ENCODE measurements at places on chromosomes 5 and 9.

GRCh38 chr9:1456301-1457024, 406.3 kb downstream of the DMRT2 start:
- no peak for DNase-seq

- no peak for DNase-seq
Measured at GRCh38 chr5:5826911-5827310, 404.4 kb downstream of the ICE1 start.

- DNase-seq: no peak
Measured at GRCh38 chr5:68418201-68418600, 202.6 kb downstream of the PIK3R1 start.

- no peak for DNase-seq
Measured at GRCh38 chr5:180799194-180799593, 3.4 kb downstream of the MGAT1 start.

DNA sequence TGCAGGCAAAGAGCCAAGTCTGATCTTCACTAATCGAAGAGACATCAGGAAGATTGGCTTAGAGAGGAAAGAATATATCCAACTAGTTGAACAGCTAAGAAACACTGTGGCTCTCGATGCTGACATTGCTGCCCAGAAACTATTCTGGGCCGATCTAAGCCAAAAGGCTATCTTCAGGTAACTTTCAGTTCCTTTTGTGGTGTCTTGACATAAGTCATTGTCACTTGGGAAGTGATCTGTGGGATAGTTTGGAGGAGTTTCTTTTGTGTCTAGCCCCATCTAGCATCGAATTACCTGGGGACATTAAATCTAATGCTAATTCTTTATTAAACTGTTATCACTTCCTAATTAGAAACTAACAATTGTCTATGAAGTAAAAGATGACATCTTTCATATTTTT, 24.0 kb downstream of the VLDLR start:
- no peak for DNase-seq

- no peak for DNase-seq
Measured at GRCh38 chr9:129164246-129164930, 13.7 kb downstream of the IER5L start.

DNA sequence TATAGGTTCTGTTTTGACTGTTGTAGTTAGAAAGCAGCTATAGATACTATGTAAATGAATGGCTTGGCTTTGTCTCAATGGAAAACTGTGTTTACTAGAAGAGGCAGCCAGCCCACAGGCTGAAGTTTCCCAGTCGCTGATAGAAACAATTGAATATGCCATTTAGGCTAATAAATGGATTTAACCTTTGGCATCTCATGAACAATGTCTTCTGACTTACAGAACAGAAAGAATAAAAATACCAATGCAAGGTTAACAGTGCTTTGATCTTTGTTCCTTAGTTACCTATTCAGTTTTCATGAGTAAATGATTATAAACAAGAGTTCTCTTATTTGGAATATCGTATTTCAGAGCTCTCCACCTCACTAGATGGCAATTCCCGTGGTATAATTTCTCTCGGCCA, 120.6 kb downstream of the PAM start:
- DNase-seq: no peak

DNA sequence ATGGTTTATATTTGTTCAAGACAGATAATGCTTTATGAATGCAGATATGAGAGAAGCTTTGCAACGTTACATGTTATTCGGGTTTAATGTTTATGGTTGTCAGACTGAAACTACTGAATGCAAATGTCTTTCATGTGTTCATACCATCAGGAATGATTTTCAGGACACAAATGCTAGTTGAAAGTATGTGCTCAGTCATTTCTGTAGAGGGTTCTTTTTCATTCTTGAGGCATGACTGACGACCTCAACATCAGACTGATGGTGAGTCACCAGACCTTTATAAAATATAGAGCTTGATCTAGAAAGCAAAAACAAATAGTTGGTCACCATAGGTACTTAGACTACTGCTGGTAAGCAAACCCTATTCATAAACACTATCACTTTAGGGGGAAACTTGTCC, 287.3 kb upstream of the NUDT12 start:
- DNase-seq: no peak

DNA sequence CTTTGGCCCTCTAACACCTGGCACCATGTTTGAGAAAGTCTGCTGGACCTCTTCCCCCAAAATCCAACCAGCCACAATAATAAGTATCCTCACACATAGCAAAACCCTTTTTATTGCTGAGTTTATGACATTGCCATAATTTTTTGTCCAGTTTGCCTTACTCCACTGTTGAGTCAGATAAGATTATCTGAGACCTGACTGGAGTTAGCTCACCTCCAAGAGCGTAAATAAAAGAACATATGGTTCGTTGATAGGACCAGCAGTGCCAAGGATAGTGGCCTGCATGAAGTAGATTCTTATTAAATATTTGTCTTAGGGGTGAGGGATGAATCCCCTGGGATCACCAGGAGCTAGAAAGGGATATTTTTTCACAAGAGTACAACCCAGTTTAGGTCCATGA, 510.6 kb upstream of the MPDZ start:
- DNase-seq: no peak

- no peak for DNase-seq
Measured at GRCh38 chr9:36416890-36417289, 16.8 kb upstream of the RNF38 start.

GRCh38 chr9:124257070-124257843, 492 bp upstream of the NEK6 start:
- no peak for DNase-seq

DNA sequence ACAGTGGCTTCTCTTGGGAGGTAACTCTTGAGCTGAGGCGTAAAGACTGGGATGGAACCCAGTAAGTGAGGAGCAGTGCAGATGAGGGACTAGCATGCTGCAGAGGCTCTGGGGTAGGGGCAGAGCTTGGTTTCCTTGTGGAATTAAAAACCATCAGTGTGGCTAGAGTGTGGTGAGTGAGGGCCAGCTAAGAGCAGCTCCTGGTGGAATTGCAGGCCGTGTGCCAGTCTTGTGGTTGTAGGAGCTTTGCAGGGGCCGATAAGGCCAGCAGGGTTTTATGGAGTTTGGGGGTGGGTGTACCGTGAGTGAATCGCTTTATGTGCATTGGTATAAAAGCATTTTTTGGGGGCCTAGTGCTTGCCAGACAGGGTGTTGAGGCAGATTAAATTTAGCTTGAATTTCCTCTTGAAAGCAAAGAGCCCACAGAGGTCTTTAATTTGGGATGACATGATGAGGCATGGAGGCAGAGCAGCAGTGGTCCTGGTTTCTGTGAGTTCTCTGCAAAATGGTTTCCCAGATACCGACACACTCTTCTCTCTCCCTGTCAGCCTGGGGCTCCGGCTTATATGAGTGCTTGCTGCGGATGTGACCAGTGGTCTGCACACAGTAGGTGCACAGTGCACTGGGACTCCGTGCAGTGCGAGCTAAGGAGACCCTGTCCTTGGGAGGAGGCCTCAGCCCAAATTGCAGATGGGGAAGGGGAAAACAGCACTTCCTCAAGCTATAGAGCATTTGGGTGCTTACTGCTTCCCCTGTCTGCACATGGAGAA, 176.4 kb upstream of the PITX1 start:
- no peak for DNase-seq

DNA sequence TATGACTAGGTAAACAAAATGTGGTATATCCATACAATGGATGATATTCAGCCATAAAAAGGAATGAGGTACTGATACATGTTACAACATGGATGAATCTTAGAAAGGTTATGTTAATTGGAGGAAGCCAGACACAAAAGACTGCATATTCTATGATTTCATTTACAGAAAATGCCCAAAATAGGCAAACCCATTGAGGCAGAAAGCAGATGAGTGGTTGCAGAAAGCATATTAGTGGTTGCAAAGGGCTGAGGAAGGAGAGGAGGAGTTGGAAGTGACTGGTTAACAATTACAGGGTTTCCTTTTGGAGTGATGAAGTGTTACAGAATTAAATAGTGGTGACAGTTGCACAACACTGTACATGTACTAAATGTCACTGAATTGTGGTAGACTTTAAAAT, 17.7 kb downstream of the PLGRKT start:
- no peak for DNase-seq

GRCh38 chr9:133807037-133807436, 68.9 kb upstream of the SARDH start:
- no peak for DNase-seq

DNA sequence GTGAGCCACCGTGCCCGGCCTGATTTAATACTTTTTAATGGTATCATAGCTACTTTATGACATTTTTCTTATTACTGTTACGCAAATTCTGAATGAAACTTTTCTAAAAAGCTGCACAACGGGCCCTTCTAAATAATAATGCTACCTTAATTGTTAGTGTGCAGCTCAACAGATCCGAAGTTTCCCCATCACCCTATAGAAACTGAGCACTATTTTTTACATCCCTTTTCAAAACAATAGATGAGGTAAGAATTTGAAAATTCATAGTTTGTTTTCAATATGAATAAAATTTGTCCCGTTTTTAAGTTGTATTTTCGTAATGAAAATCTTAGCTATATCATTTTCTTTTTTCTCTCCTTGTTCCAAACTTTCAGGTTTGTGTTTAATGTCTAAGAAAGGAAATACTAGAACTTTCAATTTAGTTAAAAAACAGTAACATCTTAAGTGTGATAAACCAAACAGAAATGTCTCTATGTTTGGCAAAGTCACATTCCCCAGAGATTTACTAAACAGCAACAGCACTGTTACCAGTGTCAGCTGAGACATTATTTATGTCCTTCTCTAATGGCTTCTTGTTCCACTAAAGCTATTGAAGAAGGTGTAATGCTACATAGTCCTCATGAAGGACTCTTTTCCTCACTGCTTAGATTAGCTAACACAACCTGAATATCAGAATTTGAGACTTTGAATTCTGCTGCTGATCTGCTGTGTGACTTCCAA, 22.9 kb downstream of the KIF2A start:
- DNase-seq: no peak

DNA sequence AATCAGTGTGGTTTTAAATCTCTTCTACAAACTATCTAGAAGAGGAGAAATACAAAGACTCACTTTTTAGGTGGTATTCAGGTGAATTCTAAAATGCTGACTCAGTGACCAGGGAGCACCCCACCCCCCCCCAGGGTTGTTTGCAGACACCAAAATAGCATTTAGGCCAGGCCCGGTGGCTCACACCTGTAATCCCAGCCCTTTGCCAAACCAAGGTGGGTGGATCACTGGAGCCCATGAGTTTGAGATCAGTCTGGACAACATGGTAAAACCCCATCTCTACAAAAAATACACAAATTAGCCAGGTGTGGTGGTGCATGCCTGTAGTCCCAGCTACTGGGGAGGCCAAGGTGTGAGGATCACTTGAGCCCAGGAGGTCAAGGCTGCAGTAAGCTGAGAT, 119.0 kb upstream of the LMX1B start:
- no peak for DNase-seq

DNA sequence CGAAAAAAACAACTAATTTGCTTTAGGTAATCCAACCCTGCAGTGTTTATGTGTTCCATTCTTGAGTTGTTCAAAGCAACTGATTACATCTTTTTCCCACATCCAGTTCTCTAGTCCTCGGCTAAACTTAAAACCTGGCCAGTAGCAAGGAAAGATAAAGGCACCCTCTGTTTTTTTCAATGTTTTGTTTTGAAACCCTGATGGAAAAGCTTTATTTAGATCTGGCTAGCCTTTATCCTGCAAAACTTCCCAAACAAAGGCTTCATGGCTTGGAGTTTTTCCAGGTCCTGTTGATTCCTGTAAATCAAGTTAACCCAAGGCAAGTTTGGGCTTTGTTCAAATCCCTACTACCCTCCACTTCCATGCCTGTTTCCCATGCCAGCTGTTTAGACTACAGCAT, 105.1 kb downstream of the CEMIP2 start:
- no peak for DNase-seq

DNA sequence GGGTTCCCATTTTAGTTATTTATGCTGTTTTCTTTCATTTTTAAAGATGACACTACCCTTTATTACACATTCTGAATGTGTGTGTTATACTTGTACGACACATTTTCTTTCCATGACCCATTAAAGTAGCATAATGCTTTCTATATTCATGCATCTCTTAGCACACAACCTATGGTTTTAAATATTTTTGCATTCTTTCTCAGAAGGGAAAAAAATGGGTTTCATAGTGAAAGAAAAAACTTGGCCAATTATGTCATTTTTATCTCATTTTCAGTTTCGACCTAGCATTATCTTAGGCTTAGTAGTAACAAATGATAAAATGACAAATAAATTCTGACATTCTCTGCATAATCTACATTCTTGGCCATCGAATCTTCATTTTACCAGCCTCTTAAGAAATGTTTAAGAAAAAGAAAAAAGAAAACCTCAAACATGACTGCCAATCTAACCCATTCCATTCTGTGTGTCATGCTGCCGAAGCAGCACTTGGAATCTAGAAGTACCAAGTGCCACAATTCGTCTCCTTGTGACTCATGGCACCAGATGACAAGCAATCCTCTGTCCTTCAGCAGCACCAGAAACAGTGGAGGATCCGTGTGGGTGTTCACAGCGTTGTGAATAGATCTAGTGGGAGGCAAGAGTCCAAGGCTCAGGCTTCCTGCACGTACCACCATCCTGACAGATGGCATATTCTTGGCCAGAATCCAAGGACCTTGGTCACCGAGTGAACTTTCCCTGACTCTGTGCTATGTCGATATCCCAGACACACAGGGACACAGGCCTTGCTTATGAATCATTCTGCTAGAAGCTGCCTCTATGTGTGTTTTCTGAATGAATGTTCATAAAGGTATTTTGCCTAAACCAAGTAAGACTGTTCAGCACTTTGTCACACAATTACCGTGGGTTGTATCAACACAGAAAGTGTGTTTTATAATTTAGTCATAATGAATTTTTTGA, 502.7 kb downstream of the NR2F1-AS1 start:
- DNase-seq: no peak

DNA sequence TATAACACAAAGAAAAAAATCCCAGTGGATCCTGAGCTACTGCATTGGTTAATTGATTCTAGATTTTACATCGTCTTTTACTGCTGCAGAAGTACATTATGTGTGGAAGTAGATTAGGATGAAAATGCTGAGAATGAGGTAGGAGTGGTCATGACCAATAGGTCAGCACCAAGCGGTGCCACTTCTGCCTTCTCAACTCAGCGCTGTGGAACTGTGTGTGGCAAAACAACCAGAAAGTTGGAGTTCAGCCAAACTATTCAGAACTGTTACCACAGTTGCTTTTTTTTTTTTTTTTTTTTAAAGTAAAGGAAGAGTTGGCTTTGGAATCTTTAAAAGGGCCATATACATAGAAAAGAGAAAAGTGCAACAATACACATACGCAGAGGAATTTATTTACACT, 24.2 kb downstream of the POU5F2 start:
- DNase-seq: no peak

DNA sequence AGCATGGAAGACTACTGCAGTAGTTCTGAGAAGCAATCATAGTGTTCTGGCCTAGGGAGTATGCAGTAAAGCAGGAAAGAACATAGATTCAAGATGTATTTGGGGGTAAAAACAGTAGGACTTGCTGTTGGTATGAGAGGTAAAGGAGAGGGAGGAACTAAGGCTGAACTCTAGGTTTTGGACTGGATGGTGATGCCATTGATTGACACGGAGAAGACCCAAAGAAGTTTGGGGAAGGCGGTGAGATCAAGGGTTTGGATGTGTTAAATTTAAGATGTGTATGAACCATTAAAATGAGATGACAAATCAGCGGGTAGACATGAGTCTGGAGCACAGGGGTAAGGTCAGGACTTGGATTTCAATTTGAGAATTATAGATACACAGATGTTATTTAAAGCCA, 2.0 kb upstream of the CDC37L1 start:
- no peak for DNase-seq

Measured in esophagus squamous epithelium (tissue), 5 donors.